Cerebellum (tissue), 4 donors: ENCODE measurements at places on chromosomes 3 and 15. TPM values are rescaled to one million over a fixed set of nuclear protein-coding genes. Genes with fewer than 3 reads are reported as not detected.

TCF12 gene
- total RNA-seq = 250 TPM

NANOGP8 gene
- 0.91 TPM for total RNA-seq

DNAH12 gene
- total RNA-seq = 1.7 TPM

PAQR5 gene
- total RNA-seq = 0.82 TPM

PIF1 gene
- total RNA-seq = 5.3 TPM

SELENOK gene
- total RNA-seq = 52.4 TPM

CELF6 gene
- total RNA-seq = 7.3 TPM

GPR62 gene
- 0.18 TPM for total RNA-seq

PAQR9 gene
- 1.4 TPM for total RNA-seq

FSTL1 gene
- 66.6 TPM for total RNA-seq

MRPS25 gene
- 45.5 TPM for total RNA-seq

PSMA4 gene
- 60.7 TPM for total RNA-seq

DNA sequence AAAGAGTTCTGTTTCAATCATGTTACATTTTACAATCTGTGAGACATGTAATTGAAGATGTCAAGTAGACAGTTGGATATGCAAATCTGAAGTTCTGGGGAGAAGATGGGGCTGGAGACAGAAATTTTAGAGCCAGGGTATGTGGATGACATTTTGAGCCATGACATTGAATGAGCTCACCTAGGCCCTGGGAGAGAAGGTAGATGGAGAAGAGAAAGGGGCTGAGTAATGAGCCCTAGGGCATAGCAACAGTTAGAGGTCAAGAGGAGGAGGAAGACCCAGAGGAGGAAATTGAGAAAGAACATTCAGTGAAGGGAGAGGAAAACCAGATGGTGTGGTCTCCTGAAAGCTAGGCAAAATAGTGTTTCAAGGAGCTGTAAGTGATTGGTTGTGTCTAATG lies 15.3 kb downstream of the TMEM266 start:
- DNase-seq = no peak

DNA sequence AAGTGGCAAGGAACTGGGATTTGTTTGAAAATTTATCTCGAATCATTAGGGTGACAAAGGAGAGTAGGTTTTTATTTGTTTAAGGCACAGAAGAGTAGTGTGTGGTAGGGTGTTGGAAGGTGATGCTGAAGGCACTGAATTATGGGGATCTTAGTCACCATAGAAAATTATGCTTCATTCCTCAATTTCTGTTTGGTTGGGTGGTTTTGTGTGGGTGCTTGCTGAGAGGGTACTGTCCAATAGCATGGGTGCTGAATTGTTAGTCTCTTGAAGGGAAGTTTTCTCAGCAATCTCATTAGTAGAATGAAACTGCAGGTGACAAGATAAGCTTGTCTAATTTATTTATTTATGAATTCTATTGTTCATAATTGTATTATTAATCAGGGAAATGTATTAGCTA lies 610.9 kb downstream of the AGBL1 start:
- no peak for DNase-seq

DNA sequence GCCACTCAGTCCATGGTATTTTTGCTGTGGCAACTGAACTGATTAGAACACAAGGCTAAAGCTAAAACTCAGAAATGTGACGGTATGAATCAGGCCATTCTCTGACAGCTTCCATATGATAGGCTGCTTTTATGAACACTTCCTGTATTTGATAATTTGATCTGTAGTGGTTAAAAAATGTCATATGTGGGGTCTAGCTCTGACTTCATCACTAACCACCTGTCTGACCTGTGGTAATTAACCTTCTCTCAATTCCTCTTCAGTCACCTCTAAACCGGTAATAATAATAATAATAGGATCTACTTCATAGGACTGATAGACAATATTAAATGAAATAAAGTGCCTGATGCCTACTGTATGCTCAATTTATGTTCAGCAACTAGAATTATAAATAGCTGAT lies 223.2 kb downstream of the MBNL1 start:
- no peak for DNase-seq

- DNase-seq = no peak
These were observed 54.5 kb upstream of the ABHD10 start for GRCh38 chr3:111924283-111924682.

DNA sequence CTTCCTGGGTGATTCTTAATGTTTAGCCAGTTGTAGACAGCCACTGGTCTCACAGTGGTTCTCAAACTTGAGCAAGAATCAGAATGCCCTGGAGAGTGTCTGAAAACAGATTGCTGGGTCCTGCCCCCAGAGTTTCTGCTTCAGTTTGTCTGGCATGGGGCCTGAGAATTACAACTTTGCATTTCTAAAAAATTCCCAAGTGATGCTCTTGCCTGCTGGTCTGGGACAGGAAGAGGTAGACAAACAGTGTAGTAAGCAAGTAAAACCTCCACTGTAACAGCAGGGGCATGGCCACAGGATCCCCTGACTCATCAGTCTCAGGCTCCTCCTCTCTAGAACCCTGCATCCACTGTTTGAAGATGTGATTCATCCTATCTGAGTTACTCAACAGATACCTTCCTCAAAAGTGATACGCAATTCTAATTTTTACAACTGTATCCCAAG lies 36.5 kb downstream of the DZIP1L start:
- DNase-seq = no peak

- no peak for DNase-seq
These were observed 1.9 kb downstream of the WDR48 start for GRCh38 chr3:39053696-39054095.

- no peak for DNase-seq
These were observed 112.6 kb downstream of the TCF12 start for GRCh38 chr15:57031082-57031481.

- no peak for DNase-seq
These were observed 2.6 kb upstream of the TCF12 start for GRCh38 chr15:56915888-56916287.

DNA sequence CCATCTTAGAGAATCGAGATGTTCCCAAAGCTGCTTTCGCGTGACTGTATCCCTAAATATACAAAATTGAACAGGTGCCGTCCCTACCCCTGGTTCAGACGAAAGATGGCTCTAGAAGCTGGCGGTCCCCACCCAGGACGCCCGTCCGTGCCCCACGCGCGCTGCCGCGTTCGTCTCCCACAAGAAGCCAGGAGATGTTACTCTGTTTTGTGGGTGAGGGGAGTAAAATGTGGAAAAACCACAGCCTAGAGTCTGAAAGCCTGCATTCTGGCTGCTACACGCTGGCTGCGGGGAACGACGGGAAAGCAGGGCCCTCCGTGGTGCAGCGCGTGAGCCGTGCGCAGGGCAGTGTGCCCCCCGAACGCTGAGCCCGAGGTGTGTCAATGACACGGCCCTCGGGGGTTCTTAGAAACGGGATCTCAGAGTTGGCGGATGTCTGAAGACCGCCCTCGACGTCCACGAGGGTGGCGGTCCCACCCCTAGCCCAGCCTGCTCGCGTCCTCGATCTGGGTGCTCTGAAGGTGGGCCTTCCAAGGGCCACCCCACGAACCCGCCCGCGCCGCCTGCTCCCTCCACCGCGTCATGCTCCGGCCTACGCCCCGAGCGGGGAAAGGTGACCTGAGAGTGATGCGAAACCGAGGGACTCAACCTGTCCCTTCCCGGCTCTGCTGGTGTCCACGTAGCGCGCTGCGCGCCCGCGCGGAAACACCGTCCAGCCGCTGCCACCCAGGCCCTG lies 95.6 kb downstream of the OCA2 start:
- DNase-seq = no peak

- DNase-seq = no peak
These were observed 1.9 kb downstream of the RUBCN start for GRCh38 chr3:197734667-197735318.

- DNase-seq = no peak
These were observed 53.2 kb upstream of the PPARG start for GRCh38 chr3:12235691-12236090.
